ENCODE measurements at places on chromosomes 7 and 10.

DNA sequence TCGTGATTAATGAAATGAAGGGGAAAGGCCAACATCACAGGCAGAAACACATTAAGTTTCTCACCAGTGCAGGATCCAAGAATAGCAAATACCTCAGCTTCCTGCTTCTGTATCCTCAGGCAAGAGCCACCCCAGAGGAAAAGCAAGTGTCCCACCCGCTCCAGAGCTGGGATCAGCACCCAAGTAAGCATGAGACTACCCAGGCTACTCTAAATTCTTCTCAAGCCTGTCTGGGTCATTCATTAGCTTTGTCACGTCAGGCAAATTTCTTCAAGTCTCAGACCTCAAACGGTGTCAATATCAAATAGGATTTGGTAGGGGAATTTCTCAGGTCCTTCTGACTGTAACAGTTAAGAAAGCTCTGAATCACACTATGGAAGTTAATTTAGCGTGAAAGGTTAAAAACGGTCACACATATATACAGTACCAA, 59.0 kb downstream of the GNA12 start:
- peak; percentile 12 for DNase-seq

- DNase-seq = no peak
These were observed 46.8 kb upstream of the CD36 start for GRCh38 chr7:80591654-80592053.

GRCh38 chr7:2566890-2567678, 8.3 kb downstream of the IQCE start:
- DNase-seq = peak; percentile 85

DNA sequence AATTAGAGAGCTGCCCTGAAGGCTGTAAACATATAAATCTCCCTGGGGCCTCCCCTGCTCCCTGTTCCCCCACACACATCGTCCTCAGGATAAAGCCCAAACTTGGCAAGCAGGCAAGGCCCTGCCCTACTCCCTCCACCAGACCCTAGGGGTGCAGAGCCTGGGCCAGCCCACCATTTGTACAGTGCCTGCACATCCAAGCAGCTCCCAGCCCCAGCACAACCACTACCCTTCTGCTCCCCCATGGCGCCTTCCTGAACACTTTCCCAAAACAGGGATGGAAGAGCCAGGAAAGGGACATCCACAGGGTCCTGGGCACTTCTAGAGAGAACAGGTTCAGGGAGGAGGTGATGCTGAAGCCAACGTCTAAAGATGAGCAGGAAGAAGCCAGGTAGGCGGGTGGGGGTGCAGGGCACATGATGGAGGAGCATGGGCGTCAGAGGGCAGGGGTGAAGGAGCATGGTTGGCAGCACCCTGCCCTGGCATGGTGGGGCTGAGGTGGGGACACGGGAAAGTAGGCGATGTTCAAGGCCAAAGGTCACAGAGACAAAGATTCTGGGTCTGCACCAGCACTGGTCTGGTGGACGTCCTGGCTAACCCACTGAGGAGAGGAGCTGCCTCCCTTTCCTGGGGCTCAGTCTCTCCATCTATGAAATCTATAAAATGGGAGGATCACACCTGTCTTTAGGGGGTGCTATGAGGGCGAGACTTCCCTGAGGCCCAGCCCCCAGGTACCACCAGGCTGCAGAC, 140.6 kb downstream of the ARHGAP22 start:
- DNase-seq = no peak

DNA sequence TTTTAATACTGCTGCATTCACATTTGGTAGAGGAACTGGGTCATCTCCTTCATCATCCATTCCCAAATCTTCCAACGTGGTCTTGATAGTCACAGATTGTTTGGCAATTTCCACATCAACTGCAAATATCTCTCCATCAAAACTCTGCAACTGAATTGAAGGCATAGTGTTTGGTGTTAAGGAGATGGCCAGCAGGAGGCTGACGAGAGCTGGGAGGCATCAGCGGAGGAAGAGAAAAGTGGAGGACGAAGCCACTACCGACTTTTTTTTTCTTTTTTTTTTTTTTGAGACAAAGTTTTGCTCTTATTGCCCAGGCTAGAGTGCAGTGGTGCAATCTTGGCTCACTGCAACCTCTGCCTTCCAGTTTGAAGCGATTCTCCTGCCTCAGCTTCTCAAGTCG, 205.0 kb upstream of the KCTD7 start:
- no peak for DNase-seq

DNA sequence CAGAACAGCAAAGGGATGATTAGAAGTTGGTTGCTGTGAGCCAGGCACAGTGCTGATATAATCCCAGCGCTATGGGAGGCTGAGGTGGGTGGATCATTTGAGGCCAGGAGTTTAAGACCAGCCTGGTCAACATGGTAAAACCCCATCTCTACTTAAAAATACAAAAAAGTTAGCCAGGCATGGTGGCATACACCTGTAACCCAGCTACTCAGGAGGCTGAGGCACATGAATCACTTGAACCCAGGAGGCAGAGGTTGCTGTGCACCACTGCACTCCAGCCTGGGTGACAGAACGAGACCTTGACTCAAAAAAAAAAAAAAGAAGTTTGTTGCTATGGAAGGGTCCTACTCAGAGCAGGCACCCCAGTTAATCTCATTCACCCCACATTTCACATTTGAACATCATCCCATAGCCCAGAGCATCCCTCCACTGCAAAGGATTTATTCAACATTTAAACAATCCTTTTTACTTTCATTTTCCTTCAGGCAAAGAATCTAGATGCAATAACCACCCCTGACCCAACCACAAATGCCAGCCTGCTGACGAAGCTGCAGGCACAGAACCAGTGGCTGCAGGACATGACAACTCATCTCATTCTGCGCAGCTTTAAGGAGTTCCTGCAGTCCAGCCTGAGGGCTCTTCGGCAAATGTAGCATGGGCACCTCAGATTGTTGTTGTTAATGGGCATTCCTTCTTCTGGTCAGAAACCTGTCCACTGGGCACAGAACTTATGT, 4.1 kb downstream of the IL6 start:
- DNase-seq = no peak

DNA sequence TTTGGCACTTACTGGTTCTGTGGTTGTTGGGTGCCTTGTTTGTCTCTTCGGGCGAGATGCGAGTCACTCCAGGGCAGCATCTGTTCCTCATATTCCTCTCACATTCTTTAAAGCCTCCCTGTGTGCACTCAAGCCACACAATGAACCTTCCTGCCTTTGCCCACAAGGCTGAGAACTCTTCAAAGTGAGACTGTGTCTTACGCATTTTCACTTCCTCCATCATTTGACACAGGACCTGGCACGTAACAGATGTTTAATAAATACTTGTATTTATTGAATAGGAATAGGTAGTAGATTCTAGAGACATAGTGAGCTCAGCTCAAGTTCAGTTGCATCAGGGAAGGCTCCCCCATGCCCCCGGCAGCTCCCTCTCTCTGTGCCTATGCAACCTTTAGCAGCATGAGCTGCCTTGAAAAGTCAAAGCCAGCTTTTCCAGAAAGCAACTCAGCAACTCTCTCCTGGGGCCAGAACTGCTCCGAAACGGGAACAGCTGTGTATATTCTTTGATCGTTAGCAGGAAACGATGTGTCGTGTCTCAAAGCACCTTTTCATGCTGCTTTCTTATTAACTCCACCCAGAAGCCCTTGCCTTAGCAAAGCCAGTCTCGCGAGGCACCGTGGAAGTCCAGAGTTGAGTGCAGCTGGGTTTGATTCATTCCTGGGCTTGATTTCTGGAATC, 97.5 kb downstream of the PFKFB3 start:
- DNase-seq = peak; percentile 77

DNA sequence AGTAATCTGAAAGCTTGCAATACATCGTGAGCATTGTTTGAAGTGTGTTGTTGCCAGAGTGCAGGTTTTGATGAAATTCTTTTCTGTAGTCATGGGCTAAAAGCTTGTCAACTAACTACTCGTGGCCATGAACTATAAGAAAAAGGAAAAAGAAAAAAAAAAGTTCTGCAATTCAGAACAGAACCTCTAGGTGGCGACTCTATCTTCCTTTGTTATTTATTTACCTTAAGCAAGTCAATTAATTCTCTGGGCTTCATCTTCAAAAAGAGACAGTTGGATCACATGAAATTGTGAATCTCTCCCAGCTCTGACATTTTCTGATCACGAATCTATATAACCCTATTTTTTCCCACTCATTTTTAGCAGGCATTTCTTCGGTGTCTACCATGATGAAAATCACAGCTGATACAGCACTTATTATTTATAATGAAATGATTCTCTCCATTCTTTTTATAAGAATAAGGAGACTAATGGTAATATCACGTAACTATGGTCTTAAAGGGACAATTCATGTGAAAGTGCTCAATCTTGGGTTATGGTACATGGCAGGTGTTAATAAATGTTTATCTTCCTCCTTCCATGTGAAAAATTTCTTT, 18.8 kb downstream of the TMEM196 start:
- DNase-seq = peak; percentile 13

DNA sequence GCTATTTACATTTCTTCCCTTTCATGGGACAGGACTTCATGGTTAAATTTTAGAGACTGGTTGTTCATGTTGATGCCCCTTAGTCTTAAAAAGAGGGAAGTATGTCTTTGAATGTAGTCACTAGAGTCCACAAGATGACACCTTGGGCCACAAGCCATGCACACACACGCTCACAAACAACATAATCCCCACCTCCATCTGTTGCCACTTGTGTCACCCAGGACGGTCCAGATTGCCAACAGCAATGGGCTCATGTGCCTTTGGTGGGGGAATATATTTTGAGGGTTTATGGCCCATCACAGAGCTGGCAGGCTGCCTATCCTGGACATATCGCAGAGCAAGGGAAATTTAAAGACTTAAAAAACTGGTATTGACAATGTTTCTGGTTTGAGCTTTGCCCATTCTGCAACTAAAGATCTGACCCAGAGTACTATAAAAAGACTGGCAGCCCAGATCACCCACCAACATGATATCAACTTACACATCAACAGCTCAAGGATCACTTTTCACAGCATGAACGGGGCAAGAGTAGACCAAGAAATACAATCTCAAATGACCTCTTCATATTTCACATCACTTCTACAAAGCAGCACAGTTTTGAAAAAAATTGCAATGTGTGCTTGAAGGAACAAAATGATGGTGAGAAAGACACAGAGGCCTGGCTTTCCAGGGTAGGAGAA, 50.5 kb downstream of the STRA8 start:
- DNase-seq = no peak

DNA sequence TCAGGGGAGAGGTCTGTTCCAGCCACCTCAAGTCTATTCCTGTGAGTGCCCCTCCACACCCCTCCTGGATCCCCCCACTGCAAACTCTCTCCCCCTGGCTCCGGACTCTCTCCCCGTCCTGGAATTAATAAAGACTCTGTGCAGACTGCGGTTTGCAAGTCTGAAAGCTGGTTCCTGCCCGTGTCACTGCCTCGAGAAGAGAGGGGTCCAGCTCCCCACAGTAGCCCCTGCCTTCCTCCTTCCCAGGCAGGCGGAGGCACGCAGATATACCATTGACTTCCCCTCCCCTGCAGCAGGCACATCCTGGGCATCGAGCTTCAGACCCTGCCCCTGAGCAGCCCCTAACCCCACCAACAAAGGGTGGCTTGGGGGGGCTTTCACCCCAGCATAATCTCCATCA, 2.2 kb upstream of the ELN start:
- DNase-seq = no peak

DNA sequence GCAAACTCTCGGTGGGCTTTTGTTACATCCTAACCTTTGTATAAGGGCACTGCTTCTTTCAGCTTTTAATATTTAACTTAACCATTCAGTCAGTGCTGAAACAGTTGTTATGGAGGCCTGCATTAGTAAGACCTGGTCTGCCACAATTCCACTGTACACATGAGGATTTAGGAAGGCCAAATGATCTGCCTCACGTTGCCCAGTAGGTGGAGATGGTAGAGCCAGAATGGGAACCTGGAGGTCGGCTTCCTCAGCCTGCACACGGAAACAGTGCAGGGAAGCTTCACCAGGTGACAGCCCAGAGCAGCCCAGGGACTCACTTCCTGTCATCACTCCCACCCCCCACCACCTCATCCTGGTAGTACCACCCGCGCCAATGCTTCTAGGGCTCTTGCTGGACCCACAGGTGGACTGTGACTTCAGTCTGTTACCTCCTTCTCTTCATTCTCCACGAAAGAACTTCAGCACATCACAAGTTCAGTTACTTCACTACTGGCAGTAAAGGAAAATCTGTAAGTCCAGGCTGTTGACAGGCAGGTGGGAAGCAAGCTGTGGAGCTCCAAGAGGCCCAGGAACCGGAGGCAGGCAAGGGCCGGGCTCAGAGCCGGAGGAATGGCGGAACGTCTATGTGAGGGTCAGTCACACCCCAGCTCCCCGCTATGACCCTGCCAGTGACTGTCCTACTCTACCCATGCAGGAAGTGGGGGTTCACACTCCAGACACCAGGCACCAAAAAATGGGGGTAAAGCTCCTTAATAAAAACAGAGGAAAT, 480.3 kb upstream of the C7orf33 start:
- no peak for DNase-seq

GRCh38 chr7:33243319-33243881, 114.0 kb downstream of the BBS9 start:
- DNase-seq = no peak

DNA sequence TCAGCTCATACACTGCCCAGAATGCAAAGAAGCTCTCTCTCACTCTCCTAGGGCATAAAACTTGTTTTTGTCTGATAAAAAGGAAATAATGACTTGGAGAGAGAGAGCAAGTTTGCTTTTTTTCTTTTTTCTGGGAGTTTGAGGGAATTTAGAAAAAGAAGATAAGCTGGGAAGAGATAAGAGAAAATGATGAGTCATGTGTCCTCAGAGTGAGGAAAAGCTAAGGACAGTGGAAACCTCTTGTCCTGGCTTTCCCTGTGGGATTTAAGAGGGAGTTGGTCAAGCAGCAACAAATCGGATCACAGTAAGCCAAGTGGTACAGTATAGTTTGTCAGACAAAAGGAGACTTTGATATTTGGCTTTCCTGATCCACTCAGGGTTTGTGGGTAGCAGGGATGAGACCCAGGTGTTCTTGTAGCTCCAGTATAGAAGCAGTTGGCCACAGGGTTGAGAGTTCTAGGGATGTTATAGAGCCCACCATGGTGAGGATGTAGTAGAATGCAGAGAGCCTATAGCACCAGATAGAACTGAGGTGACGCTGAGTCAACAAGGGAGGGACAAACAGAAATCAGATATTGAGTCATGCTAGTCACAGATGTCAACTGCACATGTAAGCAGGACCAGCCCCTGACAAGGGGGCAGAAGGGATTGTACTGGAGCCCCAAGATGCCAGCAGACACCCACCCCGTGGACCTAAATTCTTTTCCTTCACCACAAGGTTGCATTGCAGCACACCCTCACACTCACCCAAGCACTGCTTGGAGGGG, 219.3 kb upstream of the TAC1 start:
- DNase-seq = no peak

DNA sequence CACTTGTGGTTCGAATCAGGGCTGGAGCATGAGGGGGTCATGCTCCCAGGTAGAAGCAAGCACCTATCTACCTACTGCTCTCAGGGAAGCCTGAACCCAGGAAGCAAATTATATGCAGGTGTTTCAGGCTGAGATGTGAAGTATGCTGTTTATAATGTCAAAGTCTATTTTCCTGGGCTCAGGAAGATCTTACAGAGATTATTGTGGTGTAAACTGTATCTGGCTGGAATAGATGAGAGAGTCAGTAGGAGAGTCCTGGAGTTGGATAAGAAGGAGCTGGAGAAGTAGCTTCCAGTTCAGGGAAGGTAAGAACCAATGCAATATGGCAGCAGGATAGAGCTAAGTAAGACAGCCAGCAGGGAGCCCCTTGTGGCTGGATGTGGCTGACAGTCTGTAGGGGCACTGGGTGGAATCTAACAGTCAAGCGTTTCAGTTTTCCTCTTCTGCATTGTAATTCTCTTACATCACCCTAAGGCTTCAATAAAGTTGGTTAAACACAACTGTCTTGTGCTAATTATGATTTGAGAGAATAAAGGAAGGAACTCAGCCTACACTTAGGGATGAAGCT, 105.9 kb upstream of the EEPD1 start:
- no peak for DNase-seq
